ENCODE measurements at places on chromosomes 12 and 14.

DNA sequence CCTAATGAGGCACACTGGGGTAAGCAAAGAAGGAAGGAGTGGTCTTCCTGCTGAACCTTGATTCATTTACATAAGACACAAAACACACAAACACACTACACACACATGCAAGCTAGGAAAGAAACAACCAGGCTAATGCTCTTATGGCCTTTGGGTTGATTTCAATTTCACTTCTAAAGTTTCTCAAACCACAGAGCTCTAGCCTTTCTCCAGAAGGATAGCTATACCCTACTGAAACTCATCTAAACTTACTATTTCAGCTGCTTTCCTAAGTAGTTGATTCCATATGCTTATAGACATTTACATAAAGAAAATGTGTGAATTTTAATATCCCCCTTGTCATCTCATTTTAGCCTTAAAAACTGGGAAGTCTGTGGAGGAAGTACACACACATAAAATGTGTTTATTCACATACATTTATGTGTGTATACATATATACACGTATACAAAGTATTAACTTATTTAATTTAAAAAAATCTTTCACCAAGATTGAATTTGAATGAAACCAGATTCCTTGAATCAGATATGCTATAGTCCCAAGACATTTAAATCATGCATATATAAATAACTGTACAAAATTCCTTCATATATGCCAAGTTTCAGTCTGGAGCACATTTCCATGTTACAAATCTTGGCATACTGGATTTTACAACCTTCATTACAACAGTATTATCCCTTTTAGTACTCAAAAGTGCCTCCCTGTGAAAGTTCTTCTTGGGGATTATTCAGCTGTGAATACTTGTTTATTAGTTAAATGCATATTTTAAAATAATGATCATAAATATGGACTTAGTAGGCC lies 231.8 kb upstream of the NPAS3 start:
- no peak for DNase-seq

GRCh38 chr14:103085106-103086091 lies 1.4 kb downstream of the LBHD2 start:
- no peak for DNase-seq

DNA sequence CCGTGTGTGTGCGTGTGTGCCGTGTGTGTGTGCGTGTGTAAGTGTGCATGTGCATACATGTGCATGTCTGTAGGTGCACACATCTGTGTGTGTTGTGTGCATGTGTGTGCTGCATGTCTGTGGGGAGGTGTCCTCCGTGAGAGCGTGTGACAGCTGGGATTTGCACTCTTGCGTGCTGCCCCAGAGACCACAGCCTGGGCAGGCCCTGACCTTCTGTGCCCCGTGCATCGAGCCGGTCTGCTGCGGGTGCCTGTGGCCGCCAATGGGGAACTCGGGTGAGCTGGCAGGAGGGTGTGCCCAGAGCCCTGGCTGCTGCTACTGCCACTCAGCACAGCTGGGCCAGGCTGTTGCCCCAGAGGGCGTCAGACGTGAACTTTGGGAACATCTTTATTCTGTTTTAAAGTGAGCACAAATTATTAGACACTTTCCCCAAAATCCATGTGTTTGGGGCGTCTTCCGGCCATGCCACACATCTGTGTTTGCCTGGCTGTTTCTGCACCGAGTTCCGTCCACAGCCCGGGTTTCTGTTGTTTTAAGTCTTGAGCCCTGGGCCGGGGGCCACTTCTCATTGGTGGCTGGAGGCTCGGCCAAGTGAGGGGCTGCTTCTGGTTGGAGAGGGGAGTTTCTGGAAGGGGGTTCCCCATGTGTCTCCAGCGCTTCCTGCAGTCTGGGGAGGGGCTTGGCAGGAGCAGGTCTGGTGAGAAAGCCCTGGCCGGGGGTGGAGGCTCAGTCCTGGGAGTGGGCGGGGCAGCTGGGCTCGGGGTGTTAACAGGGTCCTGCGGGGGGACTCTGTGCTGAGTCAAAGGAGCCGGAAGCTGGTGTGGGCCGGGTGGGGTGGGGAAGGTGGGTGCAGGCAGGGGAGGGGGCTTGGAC lies 7.6 kb downstream of the CEP170B start:
- no peak for DNase-seq

DNA sequence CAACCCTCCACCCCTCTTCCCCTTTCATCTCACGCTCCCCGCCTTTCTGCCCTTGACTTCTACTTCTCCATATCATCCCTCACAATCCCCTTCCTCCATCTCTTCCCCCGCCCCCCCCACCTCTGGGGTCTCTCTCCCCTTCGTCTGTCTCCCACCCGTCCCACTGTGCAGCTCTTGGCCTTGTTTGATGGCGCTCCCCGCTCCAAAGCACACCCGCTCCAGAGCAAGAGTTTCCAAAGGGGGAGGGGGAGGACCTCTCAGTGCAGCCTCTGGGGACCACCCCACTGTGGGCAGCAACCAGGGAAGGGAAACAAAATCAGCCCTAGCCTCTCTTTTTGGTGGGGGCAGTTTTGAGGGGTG lies 774 bp downstream of the CHGA start:
- DNase-seq: no peak

- DNase-seq: no peak
Observed at GRCh38 chr14:98069712-98070171, 1202.3 kb downstream of the BCL11B start.

DNA sequence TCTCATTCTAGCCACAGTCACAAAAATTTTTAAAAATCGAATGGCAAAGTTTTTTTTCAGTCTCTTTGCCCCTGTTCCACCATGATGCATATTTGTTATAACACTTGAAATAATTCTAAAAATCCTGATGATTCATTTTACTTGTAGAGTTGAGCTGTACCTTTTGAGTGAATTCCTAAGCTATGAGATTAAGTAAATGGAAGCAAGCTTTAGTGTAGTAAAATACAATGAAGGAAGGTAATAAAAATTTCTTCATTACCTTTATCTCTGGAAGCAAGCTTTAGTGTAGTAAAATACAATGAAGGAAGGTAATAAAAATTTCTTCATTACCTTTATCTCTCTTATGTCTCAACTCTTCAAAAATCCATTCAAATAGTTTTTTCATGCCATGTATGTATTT lies 46.1 kb downstream of the TMTC3 start:
- DNase-seq: no peak

GRCh38 chr12:107449891-107450290 lies 235.7 kb upstream of the PWP1 start:
- no peak for DNase-seq

DNA sequence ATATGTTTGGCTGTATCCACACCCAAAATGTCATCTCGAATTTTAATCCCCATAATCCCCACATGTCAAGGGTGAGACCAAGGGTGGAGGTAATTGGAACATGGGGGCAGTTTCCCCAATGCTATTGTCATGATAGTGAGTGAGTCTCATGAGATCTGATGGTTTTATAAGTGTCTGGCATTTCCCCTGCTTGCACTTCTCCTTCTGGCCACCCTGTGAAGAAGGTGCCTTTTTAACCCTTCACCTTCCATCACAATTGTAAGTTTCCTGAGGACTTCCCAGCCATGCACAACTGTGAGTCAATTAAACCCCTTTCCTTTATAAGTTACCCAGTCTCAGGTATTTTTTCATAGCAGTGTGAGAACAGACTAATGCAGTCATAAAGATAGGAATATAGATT lies 216.7 kb upstream of the SSTR1 start:
- DNase-seq: no peak

DNA sequence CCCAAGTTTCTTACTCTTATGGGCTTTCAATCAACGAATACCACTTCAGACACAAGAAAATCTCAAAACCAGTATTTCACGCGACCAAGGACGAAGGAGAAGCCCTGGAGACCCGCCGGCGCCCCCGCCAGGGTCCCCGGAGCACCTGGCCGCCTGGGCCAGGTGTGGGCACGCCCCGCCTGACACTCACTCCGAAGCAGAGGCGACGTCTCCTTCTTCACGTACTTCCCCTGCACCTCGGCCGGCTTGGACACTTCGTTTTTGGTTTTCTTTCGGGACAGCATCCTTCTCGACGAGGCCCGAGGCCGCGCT lies 466 bp downstream of the SAV1 start:
- no peak for DNase-seq

- no peak for DNase-seq
Observed at GRCh38 chr14:102819747-102820330, 42.6 kb downstream of the TRAF3 start.

- DNase-seq: no peak
Observed at GRCh38 chr12:107661830-107662229, 23.8 kb upstream of the PWP1 start.

GRCh38 chr12:105451211-105451610 lies 120.7 kb downstream of the C12orf75 start:
- no peak for DNase-seq

Data from stimulated activated CD8-positive, alpha-beta memory T cell treated with anti-CD3 and anti-CD28 coated beads, Interleukin-7, amount 100 ng/mL, for 1 hour (primary cell).